Stimulated activated CD8-positive, alpha-beta memory T cell treated with anti-CD3 and anti-CD28 coated beads, Interleukin-2, amount 100 ng/mL, for 1 hour (primary cell): ENCODE measurements at places on chromosomes 11 and 22.
A peak's percentile ranks its signal among the peaks of the same experiment; 100 is the strongest.

- DNase-seq = no peak
These were observed 1125.4 kb downstream of the DLG2 start for GRCh38 chr11:84501750-84502149.

- no peak for DNase-seq
These were observed 22.2 kb downstream of the NNMT start for GRCh38 chr11:114318361-114318760.

DNA sequence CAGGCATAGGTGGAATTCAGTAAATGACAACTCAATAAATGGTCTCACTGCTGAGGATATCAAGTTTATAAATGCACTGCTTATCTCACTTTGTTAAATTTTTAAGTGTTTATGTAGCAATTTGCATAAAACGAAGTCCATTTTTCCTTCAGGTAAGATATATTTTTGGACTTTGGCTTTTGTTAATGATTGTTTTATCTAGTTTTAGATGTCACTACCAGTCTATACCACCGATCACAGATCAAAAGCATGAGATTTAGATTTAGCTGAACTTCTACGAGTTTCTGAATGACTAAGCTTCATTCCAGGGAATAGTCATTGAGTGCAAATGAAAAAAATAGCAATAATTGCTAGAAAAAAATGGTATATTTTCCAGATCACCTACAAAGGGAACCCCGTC, 12.8 kb upstream of the SLC5A12 start:
- no peak for DNase-seq

GRCh38 chr11:93082900-93083299, 113.4 kb downstream of the MTNR1B start:
- no peak for DNase-seq

- DNase-seq = peak; percentile 24
These were observed 25.2 kb downstream of the FLRT1 start for GRCh38 chr11:64060861-64061444.

DNA sequence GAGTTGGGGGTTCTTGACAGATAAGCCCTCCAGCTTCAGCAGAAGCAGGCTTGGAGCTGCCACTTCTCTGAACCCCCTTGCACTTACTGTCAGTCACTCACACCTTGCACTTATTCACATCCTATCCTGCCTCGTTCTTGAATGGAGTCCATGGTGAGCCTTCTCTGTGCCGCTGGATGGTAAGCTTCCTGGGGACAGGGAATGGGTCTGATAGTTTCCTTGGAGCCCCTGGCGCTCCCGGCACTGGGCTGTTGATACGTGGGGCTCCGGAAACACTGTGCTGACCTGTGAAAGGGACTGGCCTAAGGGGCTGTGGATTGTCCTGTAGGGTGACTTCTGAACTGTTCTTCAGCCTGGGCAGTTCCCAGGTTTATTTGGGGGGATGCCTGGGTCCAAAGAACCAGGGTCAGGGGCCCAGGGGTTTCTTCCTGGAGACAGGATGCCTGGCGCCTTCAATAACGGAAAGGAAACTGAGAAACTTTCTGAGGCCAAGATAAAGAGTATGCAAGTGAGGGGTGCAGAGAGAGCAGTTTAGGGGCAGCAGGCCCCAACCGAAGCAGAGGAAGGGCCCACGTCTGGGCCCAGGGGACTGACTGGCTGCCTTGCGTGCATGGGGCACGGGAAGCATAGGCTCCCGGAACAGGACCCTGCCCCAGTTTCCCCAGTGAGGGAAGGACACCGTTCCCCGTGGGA, 709 bp upstream of the ST3GAL4 start:
- no peak for DNase-seq

DNA sequence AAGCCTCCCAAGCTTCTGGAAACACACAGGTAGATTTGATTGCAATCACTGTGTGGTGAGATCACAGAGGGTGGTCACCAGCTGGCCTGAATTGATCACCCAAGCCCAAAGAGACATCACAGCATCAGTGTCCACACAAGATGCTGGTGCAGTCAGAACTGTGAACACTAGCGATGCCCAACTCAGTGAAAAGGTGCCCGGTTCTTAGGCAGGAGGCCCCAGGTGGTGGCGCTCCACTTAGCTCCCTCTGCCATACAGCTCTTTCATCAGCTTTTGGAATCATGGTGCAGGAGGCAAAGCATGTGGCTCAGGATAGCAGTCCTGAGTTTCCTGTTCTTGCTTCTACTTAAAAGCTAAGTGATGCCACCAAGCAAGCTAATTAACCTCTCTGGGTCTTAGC, 11.1 kb downstream of the DGCR2 start:
- no peak for DNase-seq

DNA sequence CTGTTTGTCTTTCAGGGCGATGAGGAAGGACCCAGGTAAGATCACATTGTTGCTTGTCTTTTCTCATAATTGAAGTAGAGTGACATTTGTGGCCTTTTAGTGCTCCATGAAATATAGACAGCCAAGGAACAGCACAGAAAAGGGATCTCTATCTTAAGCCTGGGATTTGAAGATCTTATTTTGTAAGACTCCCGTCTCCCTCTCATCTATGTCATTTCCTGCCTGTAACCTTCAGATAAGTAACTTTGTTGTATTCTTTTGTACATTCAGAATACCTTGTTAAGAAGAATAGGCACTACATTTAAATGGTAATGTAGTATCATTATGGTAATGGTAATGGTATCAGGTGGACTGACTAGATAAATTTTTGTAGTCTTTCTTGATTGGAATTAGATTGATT, 72.8 kb downstream of the TRIM44 start:
- no peak for DNase-seq

DNA sequence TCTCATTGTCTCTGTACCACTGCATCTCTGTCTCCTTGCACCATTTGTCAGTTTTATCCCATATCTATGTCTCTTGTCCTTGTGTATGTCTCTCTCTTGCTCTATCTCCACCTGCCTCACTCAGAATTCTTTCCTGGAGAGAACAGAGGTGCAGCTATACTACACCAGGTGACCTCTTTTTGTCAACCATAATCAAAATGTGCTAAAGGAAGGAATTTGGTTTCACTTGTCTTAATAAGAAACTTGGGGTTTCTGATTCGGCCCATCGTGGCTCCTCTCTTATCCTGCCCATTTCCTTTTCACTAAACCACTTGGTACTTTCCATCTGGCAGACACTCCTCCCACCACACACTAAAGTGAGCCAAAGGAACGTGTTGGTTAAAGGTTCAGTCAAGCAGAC, 2.0 kb upstream of the C11orf42 start:
- DNase-seq = no peak

DNA sequence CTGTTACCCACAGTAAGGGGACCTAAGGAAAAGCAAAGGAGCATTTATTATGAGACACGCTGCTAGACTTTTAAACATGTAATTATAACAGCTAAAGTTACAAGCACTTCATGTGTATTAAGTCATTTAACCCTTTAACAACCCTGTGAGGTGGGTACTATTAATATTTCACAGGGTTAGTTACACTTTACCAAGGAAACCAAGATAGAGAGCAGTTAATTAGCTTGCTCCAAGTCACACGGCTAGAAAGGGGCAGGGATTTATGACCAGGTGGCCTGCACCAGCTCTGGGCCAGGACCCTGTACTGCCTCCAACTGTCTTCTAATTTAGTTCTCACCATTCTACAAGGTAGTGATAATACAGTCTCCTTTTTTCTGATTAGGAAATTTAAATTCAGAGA, 74.9 kb downstream of the RPL27A start:
- no peak for DNase-seq

- DNase-seq = no peak
These were observed 1072.1 kb downstream of the JRKL start for GRCh38 chr11:97461934-97462333.

DNA sequence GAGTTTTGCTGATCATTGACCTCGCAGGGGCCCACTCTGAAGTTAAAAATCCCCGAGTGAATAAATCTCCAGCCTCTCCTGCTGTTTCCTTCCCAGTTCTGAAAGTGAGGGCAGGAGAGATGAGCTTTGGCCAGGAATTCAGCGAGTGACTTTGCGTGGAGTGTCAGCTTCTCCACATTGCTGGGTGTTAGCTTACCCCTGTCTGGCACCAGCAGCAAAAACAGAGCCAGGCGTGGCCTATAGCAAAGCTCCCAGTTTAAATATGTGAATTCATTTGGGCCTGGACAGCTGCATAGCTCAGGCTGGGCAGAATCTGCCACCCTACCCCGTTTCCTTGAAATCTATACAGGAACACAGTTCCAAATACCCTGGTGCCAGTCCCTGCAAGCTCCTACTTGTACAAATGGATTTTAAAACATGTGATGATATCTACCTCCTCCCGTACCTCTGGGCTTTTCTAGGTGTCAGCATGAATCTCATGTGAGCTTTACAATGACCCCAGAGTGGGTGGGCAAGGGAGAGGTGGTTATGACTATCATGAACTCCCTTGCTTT, 25.6 kb downstream of the TIMP3 start:
- DNase-seq = no peak

GRCh38 chr22:22430111-22430820, 78.3 kb downstream of the ZNF280B start:
- DNase-seq = no peak

DNA sequence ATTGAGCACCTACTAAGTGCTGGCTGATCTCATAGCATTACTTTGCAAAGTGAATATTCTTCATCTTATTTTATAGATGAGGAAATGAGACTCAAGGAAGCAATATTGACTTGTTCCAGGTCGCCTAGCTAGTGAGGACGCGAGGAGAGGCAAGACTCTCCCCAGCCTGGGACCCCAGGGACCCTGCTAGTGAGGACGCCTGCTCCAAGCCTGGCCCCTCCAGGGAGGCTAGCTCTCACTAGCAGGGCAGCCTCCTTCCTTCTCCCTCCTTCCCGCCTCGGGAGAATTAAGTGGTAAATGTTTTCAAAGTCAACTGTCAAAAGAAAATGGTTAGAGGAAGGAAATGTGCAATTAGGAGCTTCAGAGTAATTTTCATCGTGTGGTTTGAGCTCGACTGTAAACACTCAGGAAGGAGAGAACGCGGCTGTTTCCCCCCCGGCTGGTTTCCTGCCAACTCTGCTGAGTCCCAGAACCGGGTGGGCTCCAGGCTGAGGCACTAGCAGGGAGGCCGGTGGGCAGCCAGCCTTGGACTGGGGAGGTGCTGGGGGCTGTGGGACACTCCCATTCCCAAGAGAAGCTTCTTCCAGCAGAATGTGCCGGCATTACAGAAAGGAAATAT, 17.9 kb downstream of the MYEOV start:
- no peak for DNase-seq

- no peak for DNase-seq
These were observed 1.9 kb downstream of the CRYBB1 start for GRCh38 chr22:26615830-26616435.

- DNase-seq = no peak
These were observed 3.6 kb downstream of the MTMR3 start for GRCh38 chr22:29886596-29886995.
